ENCODE measurements at places on chromosomes 13 and 19.

- no peak for DNase-seq
Observed at GRCh38 chr13:94109715-94110374, 369.6 kb downstream of the DCT start.

DNA sequence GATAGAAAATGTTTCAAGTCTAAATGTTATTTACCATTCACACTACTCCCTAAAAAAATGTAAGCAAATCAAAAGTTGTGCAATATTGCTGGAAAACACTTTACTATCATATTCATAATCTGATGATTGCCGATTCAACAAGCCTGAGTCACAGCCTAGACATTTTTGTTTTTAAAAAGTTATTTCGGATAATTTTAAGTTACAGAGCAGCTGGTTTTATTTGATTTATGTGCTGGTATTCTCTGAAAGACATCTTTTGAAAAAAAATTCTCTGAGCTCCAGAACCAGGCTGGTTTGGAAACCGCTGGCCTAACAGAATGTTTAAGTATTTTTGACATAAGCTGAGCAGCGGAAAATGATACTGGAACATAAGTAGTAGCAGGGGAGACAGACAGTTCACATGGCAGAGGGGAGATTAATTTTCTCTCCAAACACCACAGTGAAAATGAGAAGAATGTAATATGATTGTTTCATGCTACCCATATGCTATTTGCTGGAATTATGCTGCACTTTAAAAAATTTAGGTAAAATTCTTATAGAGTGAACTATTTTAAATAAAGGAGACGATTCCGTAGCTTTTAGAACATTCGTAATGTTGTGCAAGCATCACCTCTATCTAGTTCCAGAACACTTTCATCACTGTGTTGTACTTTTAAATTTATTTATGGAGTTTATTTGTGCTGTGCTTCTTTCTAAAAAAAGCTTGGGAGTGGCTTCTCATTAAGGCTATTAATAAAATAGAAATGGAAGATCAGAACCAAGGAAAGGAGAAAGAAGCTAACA is 36.1 kb downstream of the TBC1D4 start:
- DNase-seq = no peak

GRCh38 chr19:28737021-28737895 is 475.7 kb downstream of the UQCRFS1 start:
- DNase-seq = no peak

DNA sequence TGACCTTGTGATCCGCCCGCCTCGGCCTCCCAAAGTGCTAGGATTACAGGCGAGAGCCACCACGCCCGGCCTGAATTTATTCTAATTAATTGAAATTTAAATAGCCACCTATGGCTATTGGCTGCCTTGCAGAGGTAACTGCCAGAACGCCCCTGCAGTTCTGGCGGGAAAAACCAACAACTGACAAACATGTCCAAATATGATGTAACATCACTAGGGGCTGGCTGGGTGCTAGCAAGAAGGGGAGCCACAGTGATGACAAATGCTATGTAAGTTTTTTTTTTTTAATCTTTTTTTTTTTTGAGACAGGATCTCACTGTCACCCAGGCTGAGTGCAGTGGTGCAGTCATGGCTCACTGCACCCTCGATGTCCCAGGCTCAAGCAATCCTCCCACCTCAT is 12.9 kb downstream of the ZSWIM9 start:
- DNase-seq = no peak

DNA sequence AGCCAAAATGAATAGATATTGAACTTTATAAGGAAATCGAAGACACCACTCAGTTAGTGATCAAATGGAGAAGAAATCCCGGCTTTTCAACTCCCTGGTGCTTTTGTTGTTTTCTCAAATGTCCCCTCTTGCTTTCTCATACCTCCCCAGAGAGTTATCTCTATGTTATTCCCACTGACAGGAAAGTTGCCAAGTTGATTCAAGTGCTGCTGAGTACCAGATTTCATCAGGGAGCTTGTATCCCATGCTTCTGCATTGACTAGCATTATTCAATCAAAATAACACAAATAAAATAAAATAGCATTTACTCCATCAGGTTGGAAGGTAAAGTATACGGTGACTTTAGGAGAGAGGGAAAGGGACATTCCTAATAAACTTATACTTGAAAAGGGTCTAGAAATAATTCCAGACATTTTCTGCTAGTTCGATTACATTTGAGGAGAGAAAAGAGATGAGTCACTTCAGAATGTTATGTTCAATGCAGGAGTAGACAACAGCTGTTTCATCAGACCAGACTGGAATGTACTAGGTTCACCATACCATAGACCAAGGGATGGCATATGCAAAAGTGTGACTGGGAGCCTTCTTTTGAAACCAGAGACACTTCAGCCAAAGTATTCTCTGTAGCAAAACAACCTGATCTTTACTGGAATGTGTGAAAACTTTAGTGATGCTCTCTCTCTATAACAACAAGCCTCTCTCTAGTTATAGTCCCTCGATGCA is 397.8 kb downstream of the FGF14 start:
- DNase-seq = no peak

GRCh38 chr19:15640294-15640903 is at the start of gene CYP4F3:
TSS of gene CYP4F3 (plus strand) at chr19:15640897. CDS start at chr19:15641416, 519 bp downstream.
- DNase-seq = peak; percentile 80

DNA sequence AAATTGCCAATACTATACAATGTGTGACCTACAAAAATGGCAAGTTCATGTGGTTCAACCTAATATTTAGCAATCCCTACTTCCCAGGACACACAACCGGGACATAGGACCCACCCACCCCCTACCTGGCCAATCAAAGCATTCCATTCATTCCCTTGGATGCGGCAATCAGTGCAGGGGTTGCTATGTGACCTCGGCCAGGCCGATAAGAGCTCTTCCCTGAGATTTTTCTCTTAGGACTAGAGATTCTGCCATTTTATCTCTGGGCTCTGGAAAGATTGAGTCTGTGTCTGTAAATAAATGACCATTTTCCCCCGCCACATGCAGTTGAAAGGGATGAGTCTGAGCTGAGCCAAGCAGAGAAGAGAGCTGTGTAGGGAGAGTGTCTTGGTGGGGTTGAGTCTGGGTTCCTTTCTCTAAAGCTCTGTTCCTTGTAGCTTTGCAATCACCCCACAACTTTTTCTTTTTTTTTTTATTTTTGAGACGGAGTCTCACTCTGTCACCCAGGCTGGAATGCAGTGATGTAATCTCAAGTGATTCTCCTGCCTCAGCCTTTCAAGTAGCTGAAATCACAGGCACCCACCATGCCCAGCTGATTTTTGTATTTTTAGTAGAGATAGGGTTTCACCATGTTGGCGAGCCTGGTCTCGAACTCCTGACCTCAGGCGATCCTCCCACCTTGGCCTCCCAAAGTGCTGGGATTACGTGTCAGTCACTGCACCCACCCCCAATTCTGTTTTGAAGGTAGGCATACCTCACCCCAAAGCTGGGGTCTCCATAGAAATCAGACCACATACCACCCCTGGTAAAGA is 7.4 kb downstream of the IFNL1 start:
- DNase-seq = no peak

GRCh38 chr13:29436291-29436690 is 159.2 kb downstream of the SLC7A1 start:
- DNase-seq = no peak

DNA sequence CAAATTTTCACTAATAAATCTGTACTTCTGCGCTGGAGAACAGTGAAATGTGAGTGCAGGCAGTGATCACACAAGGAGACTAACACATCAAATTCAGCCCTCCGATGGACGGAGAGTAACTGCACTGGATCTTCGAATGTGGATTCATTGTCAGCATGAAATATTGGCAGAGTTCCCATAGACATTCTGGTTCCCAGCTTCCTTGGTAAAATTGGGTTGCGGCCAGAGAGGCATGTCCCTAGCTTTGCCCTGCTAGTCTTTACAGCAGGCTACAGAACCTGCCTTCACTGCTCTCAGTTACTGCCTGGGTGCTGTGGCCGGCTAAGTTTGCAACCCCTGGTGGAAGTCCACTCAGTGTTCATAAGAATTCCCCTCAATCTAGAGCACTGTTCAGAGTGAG is 32.3 kb upstream of the UQCRFS1 start:
- DNase-seq = no peak

DNA sequence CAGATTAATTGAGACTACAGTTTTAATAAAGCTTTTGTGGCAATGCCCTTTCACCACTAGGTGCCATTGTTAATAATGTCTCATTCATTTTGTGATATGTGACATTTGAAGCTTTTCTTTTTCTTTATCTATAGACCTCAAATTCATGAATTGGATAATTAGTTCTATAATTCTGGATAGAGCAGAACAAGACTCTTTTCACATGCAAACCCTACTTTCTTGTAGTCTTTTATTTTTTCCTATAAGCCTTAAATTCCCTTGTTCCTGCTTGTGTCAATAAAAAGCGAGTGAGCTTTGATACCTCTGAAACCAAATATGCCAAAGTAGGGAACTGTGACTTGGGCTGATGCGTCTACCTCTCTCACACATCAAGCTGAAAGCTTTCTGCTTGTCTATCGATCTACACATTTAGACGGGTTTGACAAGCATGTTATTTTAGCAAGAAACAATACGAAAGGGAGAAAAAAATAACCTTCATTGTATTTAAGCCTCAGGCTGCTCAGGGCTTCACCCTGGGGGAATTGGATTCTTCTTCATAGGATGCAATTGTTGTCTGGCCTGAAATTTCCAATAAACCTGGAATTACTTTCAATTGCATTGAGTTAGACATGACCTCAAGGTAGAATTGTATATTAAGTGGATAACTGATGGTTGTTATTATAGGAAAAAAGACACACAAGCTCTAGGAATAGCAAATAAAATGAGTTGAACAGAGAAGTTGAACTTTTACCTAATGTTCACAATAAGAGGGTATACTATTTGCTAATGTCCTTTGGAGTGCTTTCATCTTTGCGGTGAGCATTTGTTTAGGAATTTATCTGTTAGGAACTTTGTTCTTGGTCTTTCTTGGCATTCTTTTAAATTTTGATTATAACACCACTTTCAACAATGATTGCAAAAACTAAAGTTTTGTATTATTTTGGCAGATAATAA is 1150.2 kb upstream of the PCDH9 start:
- no peak for DNase-seq
